Activated naive CD4-positive, alpha-beta T cell treated with anti-CD3 and anti-CD28 coated beads, Interleukin-2, amount 50 U/mL, for 72 hours (primary cell): ENCODE measurements at places on chromosomes 2 and 18. TPM values are rescaled to one million over a fixed set of nuclear protein-coding genes. Genes with fewer than 3 reads are reported as not detected.

The OBSL1 gene
- total RNA-seq: 8.9 TPM

The RFTN2 gene
- total RNA-seq: not detected

The FAM237A gene
- not detected for total RNA-seq

The ACOXL gene
- 0.16 TPM for total RNA-seq

The STARD6 gene
- not detected for total RNA-seq

The GAL3ST2 gene
- total RNA-seq: 1.1 TPM

The UGT1A10 gene
- total RNA-seq: not detected

The FEZ2 gene
- 8.2 TPM for total RNA-seq

The CCDC141 gene
- 6.1 TPM for total RNA-seq

The CYP27C1 gene
- total RNA-seq: not detected

The FAP gene
- total RNA-seq: 0.50 TPM

The SCN9A gene
- 0.10 TPM for total RNA-seq

The SUPT7L gene
- total RNA-seq: 30.3 TPM

The LOXL3 gene
- total RNA-seq: 0.20 TPM

The TBR1 gene
- total RNA-seq: 0.04 TPM

The CXCR1 gene
- not detected for total RNA-seq

The APOB gene
- not detected for total RNA-seq

The SPP2 gene
- total RNA-seq: not detected

The MSTN gene
- total RNA-seq: not detected

The CRYGB gene
- not detected for total RNA-seq

The ANAPC1 gene
- 136 TPM for total RNA-seq

The IHH gene
- total RNA-seq: not detected

The RAB6C gene
- not detected for total RNA-seq

The OSBPL6 gene
- 0.52 TPM for total RNA-seq

The GATA6 gene
- not detected for total RNA-seq

The FOXI3 gene
- not detected for total RNA-seq

The KIAA2012 gene
- total RNA-seq: not detected

The ANKRD53 gene
- 0.60 TPM for total RNA-seq

The HNMT gene
- not detected for total RNA-seq
